ENCODE measurements at places on chromosomes 4 and X.

- DNase-seq = no peak
Measured at GRCh38 chrX:105189093-105189492, 31.4 kb downstream of the TEX13A start.

DNA sequence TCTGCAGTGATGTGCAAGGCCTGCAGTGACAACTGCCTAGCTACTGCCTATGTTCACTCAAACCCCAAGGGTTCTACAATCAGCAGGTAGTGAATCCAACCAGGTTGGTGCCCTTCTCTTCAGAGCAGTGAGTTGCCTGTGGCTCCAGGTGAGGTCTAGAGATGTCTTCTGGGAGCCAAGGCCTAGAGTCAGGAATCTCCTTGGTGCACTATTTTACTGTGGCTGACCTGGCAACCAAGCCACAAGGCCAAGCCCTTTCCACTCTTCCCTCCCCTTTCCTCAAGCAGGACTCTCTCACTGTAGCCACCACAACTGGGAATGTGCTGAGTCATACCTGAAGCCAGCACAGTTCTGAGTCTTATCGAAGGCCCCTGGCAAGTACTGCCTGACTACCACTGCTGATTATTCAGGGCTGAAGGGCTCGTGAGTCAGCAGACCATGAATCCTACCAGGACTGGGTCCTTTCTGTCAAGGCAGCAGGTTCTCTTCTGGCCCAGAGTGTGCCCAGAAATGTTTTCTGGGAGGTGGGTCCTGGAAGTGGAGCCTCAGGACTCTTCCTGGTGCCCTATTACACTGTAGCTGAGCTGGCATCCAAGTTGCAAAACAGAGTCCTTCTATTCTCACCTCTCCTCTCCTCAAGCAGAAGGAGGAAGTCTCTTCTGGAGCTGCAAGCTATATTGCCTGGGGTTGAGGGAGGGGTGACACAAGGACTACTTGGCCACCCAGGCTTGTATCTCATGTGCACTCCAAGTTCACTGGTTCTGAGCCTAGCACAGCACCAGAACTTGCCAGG, 111.6 kb downstream of the BTC start:
- no peak for DNase-seq

- no peak for DNase-seq
Measured at GRCh38 chr4:185190306-185190856, 13.4 kb downstream of the CFAP97 start.

GRCh38 chr4:99447513-99447912, 12.4 kb upstream of the ADH7 start:
- DNase-seq = no peak

DNA sequence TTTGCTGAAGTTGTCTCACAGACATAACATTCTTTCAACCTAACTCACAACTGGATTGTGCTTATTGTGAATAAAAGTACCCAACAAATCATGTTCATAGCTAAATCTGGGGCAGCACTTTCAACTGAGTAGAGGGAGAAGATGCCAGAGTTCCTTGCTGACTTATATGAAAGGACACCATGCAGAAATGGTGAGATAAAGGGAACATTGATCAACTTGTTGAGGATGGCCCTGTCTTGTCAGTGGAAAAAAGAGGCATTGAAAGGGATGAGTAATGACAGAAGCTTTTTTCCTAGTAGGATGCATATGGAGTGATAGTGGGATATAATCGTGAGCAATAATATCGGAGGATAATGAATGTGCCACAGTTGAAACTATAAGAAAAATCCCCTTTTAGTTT, 221.7 kb downstream of the ARHGAP24 start:
- DNase-seq = no peak

GRCh38 chr4:156672492-156673305, 298.9 kb downstream of the PDGFC start:
- DNase-seq = no peak

- DNase-seq = no peak
Measured at GRCh38 chrX:146604196-146604595, 205.4 kb upstream of the CXorf51B start.

GRCh38 chr4:169583563-169583962, 28.8 kb downstream of the NEK1 start:
- DNase-seq = no peak

GRCh38 chrX:29671421-29671820, 543.9 kb upstream of the MAGEB2 start:
- no peak for DNase-seq

GRCh38 chrX:50577326-50577725, 106.7 kb upstream of the DGKK start:
- DNase-seq = no peak

DNA sequence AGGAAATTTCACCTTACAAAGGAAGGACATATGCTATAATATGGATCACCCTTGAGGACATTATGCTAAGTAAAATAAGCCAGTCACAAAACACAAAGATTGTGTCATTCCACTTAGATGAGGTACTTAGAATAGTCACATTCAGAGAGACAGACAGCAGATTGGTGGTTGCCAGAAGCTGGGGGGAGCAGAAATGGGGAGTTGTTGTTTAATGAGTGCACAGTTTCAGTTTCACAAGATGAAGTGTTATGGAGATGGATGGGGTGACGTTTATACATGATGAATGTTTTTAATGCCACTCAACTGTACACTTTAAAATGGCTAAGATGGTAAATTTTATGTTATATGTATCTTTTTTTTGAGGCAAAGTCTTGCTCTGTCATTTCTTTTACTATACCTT, 14.8 kb upstream of the SPON2 start:
- no peak for DNase-seq

DNA sequence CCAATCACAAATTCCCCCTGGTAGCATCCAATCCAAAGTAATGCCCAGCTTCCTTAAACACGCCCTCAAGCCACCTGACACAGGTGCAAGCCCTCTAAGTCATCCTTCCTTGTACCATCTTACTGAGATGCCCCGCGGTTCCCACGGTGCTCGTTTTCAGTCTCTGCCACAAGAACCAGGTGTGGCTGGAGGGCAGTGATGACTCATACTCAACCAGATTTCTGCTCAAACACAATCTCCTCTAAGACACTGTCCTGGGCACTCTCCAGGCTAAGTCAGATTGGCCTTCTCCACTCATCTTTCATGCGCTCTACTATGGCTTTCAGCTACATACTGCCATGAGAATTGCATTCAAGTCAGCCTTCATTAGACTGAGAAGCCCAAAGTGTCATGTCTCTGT, 3.5 kb downstream of the SH3KBP1 start:
- DNase-seq = no peak

- no peak for DNase-seq
Measured at GRCh38 chrX:81779701-81780100, 577.8 kb downstream of the SH3BGRL start.

DNA sequence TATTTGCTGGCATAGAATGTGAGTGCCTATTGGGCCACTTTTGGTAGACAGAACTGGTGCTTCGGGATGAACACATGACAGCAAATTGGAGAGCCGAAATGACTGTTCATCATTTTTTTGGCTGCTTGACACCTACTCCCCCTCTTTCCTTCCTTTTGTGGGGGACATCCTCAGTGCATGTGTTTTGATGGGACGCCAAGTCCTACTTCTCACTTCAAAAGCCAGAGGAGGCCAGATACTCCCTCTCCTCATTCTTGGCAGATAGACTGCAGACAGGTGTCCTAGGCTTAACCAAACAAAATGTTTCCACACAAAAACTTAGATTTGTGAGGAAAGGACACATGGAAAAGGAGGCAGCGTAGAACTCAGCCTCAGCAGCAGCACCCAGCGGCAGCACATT, 62.4 kb downstream of the DCHS2 start:
- DNase-seq = no peak

DNA sequence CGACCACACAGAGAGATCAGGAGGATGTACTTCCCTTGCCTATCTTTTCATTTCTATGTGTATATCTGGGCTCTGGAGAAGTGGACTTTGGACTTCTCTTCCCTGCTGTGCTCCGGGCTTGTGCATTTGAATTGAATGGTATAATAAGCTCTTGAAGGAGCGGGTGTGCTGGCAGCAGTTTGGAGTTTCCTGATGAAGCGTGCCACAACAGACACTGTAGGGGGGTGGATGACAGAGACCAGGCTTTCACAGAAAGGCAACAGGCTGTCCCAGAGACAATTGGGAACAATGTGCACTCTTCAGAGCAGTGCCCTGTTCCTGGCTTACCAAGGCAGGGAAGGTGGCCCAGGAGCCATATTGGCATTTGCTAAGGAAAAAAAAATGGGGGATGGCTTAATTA, 170.1 kb downstream of the FRMPD4 start:
- DNase-seq = no peak

- DNase-seq = no peak
Measured at GRCh38 chr4:113801882-113802281, 40.3 kb upstream of the CAMK2D start.

DNA sequence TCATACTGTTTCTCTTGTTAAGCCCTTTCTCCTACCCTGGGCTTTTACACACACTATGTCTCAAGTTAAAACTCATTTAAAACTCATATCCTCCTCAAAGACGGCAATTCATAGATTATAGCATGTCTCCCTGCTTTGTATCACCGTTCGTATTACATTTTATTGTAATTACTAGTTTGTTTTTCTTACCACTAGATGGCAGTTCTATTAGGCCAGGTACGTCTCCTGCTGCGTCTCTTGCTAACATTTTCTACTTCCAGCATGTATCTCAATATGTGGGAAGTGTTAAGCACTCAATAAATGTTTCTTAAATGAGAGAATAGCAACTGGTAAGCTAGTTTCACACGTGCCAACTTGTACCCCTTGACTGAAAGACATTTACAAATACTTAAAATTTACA, 450.3 kb upstream of the PCDH7 start:
- no peak for DNase-seq

- no peak for DNase-seq
Measured at GRCh38 chrX:138754861-138755260, 43.3 kb upstream of the FGF13 start.

- DNase-seq = no peak
Measured at GRCh38 chrX:129650821-129651510, 3.8 kb downstream of the APLN start.

DNA sequence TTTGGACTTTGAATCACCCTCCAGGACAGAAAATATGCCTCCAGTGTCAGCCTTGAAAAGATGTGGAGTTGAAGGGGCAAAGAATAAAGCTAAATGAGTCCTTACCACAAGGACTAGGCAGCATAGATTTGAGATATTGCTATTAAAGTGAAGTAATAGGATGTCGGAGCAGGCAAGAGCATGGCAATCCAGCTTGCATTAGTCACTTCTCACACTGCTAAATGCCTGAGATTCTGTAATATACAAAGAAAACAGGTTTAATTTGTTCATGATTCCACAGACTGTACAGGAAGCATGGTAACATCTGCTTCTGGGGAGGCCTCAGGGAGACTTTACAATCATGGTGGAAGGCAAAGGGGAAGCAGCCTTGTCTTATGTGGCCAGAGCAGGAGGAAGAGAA, 109.8 kb upstream of the PCDH7 start:
- DNase-seq = no peak

DNA sequence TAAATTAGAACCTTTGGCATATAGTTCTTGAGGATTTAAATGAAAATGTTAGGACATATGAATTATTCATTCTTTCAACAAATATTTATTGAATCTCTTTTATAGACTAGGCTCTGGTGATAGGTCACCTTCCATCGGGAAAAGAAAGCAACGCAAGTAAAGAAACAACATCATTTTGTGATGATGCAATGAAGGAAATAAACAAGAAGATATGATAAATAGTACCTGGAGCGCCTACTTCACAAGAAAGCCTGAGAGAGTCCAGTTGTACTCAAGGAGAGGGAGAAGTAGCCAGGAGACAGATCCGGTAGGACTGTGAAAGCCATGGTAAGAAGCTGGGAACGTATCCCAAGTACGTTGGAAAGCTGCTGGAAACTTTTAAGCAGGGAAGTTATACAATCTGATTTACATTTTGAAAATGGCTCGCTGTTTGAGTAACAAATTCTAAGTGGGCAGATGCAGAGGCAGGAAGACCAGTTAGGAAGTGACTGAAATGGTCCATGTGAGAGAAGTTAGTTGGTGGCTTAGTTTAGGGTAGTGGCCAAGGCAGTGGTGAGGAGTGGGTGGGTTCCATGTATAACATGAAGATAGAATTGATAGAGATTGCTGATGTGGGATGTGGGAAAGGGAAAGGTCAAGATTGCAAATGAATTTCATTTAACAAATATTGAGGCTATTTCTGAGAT, 17.7 kb upstream of the CPE start:
- no peak for DNase-seq

GRCh38 chr4:8385106-8385505, 55.4 kb downstream of the ACOX3 start:
- DNase-seq = no peak

GRCh38 chr4:123340381-123340701, 56.3 kb upstream of the SPRY1 start:
- no peak for DNase-seq

GRCh38 chrX:66200855-66201795, 37.1 kb downstream of the HEPH start:
- DNase-seq = peak; percentile 3

DNA sequence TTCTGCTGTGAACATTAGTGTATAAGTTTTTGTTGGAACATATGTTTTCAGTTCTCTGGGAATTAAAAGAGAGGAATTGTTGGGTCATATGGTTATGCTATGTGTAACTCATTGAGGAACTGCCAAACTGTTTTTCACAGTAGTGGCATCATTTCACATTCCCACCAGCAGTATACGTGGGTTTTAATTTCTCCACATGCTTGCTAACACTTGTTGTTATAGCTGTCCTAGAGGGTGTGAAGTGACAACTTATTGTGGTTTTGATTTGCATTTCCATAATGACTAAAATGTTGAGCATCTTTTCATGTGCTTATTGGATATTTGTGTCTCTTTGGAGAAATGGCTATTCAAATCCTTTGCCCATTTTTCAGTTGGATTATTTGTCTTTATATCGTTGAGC, 13.7 kb downstream of the APELA start:
- DNase-seq = no peak

DNA sequence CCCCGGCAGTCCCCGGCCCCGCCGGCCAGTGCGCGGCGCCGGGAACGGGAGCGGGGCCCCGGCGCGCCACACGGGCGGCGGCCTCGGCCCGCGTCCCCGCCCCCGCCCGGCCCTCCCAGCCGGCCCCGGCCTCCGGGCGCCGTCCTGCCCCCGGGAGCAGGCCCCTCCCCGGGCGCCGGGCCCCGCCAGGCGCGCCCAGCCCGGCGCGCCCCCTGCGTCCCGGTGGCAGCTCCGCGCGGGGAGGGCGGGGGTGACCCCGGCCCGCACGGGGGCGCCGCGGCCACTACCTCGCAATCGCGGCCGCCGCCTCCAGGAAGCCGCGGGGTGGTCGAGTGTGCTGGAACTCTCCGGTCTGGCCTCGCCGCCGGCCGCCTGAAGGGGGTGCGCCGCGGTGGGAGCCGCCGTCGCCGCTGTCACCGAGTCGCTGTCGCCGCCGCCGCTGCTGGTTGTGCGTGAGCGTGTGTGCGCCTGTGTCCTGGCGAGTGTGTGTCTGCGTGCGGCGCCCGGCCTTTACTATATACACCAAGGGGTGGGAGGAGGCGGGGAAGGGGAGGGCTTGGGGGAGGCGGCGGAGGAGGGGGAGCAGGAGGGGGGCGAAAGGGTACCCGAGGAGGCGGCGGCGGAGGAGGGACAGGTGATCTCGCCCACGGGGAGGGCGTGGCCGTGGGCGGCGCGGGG, at the start of gene RAI2:
TSS of gene RAI2 (minus strand) at position 488 of the 678 bp plus-strand sequence. CDS start 59,288 bp downstream, outside the sequence.
- no peak for DNase-seq

- no peak for DNase-seq
Measured at GRCh38 chrX:65846974-65847373, 179.5 kb downstream of the MSN start.

Data from muscle of arm (tissue), 14 donors.